ENCODE measurements at places on chromosomes 3 and 15.

GRCh38 chr3:52188556-52188955 lies 9.4 kb upstream of the ALAS1 start:
- no peak for DNase-seq

DNA sequence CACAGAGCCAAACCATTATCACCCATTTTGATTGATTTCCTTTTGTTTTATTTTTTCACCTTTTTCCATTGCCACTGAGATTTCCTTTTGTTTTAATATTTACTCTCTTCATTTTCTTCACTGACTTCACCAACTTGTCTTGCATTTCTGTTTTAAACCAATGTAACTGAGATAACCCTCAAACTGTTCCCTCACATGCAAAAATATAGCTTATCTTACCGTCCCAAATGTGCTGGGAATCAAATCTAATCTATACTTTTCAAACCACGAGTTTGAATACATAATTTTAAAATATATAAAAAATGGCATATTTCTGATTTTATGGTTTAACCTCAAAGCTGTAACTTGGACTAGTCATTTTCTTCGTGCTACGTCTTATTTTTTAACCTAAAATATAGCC lies 143.8 kb downstream of the PLD1 start:
- no peak for DNase-seq

DNA sequence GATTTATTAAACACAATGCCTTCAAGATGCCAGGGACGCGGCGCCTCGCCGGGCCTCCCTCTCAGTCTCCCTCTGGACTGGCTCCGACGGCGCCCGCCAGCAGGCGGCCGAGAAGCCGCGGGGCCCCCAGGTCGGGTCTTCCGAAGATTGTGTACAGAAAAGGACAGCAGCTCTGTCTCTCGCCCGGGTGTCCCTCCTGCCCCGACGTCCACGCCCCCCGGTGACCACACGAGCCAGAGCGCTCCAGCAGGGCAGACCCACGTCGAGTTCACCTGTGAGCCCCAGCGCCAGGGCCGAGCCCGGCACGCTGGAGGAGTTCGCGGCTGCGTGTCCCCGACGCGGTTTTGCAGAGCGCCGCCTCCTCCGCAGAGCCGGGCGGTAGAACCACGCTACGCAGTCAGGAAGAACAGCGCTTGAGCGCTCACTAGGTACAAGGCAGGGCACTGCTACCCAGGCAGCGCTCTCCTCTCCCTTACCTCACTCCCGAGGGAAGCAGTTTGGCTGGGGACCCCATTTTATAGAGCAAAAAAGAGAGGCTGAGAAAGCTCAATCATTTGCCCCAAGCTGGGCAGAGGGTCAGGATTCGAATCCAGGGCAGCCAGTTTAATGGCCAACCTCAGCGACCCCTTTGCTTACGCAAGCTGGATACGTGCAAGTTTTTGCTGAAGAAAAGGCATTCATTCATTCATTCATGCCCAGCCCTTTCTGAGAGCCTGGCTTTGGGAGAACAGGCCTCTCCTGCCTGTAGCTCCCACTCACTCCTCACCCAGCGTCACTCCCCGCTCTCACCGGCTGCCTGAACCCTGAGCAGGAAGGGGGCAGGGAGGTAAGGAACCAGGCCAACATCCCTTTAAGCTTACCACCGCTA lies 3.0 kb upstream of the TLE3 start:
- DNase-seq = peak; percentile 57

- no peak for DNase-seq
Observed at GRCh38 chr3:54132685-54133084, 10.3 kb downstream of the CACNA2D3 start.

GRCh38 chr3:190320594-190321362 lies 1.5 kb downstream of the CLDN1 start:
- DNase-seq = no peak

DNA sequence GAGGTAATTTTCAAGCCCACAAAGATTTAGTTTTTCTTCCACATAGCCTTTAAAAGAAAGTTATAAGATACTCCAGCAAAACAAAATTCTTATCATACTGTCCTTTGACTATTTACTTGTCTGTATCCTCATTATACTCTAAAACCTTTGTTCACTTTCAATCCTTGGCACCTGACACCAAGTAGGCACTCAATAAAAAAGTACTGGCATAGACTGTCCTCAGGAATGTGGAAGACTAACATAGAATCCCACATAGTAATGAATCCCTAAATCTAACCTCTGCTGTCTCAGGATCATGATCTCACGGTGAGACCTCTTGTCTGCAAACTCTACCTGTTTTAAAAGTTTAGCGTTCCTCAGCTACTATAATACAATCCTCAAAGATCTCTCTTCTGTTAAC lies 21.6 kb downstream of the PHC3 start:
- DNase-seq = no peak

GRCh38 chr15:101382544-101382943 lies 87.5 kb upstream of the SNRPA1 start:
- no peak for DNase-seq

DNA sequence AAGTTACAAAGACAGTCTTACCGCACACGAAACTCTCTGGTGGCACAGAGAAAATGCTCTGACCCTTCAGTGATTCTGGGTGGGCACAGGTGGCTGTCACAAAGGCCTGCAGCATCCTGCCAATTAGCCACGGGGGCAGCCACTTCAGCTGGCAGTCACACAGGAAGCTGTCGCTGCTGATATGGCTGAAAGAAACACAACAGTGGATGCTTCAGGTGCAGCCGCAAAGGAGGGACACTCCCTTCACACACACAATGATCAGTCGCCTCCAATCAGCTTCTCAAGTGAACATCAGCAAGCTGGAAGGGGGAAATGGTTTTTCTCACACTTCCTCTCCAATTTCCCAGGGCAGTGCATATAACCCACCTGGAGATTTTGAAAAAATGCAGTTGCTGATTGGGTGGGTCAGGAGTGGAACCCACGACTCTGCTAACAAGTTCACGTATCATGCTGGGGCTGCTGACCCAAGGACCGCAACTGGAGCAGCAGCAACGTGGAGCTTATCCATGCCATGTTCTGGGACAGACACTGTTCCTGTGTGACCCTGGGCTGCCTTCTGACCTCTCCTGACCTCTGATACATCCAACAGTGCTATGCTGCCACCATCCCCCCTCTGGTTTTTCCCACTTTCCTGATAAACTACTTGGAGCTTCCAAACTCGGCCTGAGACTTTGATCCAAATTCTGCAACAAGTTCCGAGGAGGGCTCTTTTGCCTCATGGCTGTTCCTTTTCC lies 106.6 kb downstream of the LRIG1 start:
- no peak for DNase-seq

GRCh38 chr3:38421679-38422336 lies 31.9 kb upstream of the ACVR2B start:
- DNase-seq = no peak

GRCh38 chr15:35533130-35534110 lies 12.5 kb downstream of the DPH6 start:
- DNase-seq = no peak

DNA sequence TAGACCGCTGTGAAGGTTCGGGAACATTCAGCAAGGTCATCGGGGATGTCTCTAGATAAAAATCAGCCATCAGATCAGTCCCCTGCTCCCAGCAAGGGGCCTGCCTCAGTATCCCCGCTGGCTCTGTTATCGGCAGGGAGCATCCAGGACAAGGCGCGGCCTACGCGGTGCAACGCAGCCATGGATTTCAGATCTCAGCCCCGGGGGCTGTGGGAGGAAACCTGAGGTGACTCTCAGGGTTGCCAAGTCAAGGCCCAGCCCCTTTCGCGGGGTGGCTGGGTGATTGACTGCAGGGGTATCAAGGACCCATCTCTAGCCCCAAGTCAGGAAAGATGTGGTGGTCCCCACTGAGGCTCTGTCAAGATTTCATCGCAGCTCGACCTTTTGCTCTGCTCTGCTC lies 23.1 kb upstream of the CD47 start:
- no peak for DNase-seq

- DNase-seq = no peak
Observed at GRCh38 chr3:81452418-81452817, 309.0 kb downstream of the GBE1 start.

- DNase-seq = peak; percentile 57
Observed at GRCh38 chr3:62601238-62602070, 228.1 kb upstream of the FEZF2 start.

GRCh38 chr15:63335543-63336240 lies 46.0 kb downstream of the CA12 start:
- DNase-seq = no peak

GRCh38 chr15:88803241-88803919 lies at the start of gene ACAN:
Gene ACAN (plus strand): TSS chr15:88803436. CDS start chr15:88836207, 32,771 bp downstream.
- no peak for DNase-seq

GRCh38 chr15:32716216-32716914 lies 1.4 kb upstream of the GREM1 start:
- DNase-seq = no peak

DNA sequence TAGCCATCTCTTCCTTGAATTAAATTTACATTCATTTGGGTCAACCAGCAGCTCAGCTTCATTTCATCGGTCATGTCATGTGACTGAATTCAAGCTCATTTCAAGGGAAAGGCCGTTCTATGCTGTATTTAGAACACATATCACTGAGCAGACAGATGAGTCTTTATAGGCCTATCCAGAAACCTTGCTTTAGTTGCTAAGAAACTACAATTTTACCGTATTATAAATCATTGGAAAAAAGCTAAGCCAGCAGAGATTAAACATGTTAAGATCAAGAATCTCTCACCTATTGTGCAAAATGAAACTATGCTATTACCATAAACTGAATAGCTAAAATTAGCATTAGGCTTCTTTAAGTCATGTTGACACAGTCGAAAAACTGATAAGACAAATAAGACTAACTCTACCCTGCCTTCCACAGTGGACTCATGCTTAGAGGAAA lies 2.2 kb downstream of the NPTN start:
- DNase-seq = peak; percentile 36

GRCh38 chr3:126947429-126947828 lies 35.5 kb upstream of the PLXNA1 start:
- no peak for DNase-seq

DNA sequence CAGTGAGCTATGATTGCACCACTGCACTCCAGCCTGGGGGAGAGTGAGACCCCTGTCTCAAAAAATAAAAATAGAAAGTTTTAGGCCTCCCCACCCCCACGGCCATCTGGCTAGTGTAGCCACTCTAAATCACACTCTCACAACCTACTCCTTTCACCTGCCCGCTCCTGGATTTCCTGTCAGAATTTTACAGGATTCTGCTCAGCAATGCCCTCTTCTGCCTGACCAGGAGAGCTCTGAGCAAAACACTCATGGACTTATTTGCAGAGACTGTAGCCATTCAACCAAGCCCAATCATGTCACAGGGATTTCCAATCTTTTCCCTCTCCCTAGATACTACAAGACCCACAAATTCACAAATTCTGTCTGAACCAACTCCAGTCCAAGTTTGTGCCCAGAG lies 242.6 kb upstream of the TPRG1 start:
- DNase-seq = peak; percentile 27

DNA sequence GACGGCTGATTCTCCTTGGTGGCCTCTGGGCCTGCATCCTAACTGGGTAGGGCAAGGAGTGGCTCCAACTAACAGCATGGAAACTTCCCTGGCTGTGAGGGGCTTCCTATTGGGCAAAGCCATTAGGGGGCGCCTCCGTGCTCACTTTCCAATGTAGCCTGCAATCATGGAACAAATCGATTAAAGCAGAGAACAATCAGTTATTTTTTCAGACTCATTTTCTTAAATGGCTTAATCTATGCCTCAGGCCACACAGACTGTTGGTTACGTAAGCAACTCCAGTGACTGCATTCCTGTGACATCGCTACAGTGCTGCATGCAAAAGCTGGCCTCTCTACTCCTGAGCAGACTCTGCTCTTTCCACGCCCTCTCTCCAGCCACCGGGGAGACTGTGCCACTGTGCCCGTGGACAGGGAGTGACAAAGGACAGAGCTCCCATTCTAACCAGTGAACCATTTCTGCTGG lies 278.9 kb downstream of the KLF13 start:
- no peak for DNase-seq

DNA sequence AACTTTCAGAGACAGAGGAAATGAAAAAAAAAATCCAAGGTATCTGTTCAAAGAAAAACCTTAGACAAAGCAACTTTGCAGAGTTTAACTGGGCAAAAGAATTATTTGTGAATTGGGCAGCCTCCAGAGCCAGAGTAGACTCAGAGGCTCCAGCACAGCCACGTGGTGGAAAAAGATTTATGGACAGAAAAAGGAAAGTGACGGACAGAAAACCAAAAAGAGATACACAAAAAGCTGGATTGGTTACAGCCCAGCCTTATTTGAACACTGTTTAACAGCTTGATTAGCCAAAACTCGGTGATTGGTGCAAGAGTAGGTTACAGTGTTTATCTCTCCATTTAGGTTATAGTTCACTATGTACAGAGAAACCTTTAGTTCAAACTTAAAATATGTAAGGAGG lies 23.7 kb upstream of the GPD1L start:
- DNase-seq = no peak

- DNase-seq = peak; percentile 66
Observed at GRCh38 chr3:115040673-115041286, 106.3 kb downstream of the ZBTB20 start.

DNA sequence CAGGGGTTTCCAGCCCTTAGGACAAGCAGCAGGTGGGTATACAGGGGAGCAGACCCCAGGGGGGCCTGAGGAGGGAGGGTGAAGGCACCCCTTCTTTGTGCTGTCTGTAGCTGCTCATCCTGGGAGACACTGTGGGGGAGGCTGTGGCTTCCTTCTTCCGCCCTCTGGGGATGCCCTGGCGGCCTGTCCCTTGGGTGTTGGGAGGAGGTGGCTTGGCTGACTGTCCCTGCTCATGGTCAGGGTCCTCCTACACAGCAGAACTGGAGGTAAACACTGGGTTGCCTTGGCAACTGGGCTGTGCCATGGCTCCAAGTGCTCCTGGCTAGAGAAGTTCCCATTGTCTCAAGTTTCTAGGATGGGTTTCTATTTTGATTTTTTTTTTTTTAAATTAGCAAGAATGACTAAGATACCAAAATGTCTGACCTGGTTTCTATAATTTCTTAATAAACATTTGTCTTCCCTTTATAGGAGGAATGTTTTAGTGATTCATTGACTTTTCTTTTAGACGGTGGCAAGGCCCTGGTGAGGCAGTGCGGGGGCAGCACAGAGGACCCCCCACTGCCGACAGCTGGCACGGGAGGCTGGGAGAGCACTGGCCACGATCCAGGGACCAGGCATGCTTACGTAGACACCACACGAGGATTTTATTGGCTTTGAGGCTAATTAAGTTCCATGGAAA lies 12.4 kb downstream of the KLF13 start:
- DNase-seq = peak; percentile 87

- peak; percentile 53 for DNase-seq
Observed at GRCh38 chr3:133506215-133506901, 67.1 kb upstream of the CDV3 start.

DNA sequence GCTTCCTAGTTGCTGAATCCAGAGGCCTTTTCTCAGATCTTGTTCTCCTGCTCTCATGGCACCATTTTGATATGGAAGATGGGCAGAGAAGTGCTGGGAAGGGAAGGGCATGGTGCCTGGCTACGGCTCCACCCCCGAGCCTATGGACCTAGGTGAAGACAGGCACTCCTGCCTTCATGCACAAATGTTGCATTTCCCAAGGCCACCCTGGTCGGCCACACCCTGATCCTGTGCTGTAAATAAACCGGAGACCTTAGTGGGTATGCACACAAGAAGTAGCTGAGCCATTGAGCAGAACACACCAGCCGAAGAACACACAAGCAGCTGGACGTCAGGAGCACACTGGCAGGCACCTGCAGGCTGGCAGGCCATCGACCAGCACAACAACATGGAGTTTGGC lies 261.6 kb downstream of the SHQ1 start:
- DNase-seq = no peak

- DNase-seq = no peak
Observed at GRCh38 chr3:36677331-36678007, 86.9 kb downstream of the DCLK3 start.
